ENCODE measurements at places on chromosomes 1 and 21.

DNA sequence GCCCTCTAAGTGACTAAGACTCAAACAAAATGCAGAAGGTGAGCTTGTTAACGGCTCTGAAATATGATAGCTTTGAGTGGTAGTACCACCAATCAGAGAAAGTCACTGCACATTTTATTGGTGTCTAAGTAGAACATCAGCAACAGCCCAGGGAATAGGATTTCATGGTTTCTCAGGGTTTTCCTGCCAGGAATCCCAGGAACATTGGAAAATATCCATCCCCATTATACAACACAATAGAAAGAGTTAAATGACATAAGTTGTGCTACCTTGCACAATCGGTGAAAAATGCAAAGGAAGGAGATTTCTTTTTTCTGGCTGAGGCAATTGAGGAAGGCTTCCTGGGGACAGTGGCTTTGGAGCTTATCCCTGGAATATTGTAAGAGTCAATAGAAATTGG lies 283.1 kb downstream of the HLX start:
- H3K36me3 ChIP-seq, result no peaks in the 10 kb centered on the region
- H3K4me3 ChIP-seq, result no peak overlapping the region
- H3K4me1 ChIP-seq, result no peaks in the 10 kb centered on the region
- no peak for DNase-seq

- peaks cover 11% of the 10 kb centered on the region for H3K4me1 ChIP-seq
- no peak overlapping the region for H3K4me3 ChIP-seq
- H3K36me3 ChIP-seq, result no peaks in the 10 kb centered on the region
- H3K27ac ChIP-seq, result peak overlapping the region; percentile 72
- no peaks in the 10 kb centered on the region for H3K27me3 ChIP-seq
These were observed 62.2 kb upstream of the ATP1B1 start for GRCh38 chr1:169044296-169044695.

GRCh38 chr1:112761714-112762480 lies 46.8 kb upstream of the PPM1J start:
- no peaks in the 10 kb centered on the region for H3K4me1 ChIP-seq
- no peaks in the 10 kb centered on the region for H3K27me3 ChIP-seq
- DNase-seq, result no peak
- no peak overlapping the region for H3K4me3 ChIP-seq
- peak overlapping the region; percentile 18 for H3K27ac ChIP-seq

DNA sequence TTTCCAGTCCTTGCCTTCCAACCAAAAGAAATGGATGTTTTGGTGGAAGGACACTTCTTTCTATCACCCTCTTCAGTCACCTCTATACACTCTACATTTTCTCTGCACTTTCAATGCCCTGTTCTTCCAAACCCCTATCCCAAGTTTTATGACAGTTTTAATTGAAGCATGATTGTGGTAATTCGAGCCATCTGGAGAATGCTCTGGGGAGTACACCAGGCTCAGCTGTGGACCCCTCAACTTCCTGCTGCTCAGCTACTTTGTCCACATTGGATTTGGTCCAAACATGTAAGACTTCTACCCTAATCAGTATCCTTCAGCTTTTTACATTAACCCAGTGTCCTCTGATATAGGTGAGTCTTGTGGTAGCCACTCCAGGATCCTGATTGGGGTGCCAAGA lies 129.6 kb downstream of the SYT2 start:
- no peaks in the 10 kb centered on the region for H3K4me1 ChIP-seq
- H3K4me3 ChIP-seq, result no peak overlapping the region
- no peak for DNase-seq
- no peaks in the 10 kb centered on the region for H3K27me3 ChIP-seq
- no peak overlapping the region for H3K27ac ChIP-seq

DNA sequence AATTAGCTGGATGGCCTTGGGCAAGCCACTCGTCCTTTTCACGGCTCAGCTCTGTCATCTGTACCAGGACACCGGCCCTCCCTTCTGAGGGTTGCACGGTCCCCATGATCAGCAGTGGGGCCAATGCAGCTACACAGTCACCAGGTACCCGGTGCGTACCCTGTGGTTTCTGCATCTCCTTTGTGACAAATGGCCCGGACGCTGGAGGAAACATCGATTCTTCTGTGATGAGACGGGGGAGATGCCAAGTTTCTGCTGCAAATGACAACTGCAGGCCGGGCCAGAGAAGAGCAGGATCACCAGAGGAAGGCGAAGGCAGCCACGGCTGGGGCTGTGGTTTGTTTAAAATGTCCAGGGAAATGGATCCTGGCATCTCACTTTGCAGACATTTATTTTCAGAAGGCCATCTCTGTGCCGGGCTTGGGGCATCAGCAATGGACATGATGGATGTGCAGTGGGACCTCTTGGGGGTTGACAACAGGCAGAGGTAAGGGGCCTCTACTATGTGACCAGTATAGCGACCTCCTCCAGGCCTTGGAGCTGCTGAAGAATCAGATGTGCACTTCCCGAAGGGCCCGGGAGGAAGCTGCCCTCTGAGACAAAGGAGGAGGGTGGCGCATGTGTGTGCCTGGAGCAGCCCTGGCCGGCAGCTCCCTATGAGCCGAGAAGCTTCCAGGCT lies 221.9 kb upstream of the C1orf174 start:
- no peak overlapping the region for H3K27ac ChIP-seq
- DNase-seq, result no peak
- H3K4me1 ChIP-seq, result no peaks in the 10 kb centered on the region

GRCh38 chr21:39347537-39347936 lies 1.4 kb downstream of the HMGN1 start:
- H3K27me3 ChIP-seq, result no peaks in the 10 kb centered on the region
- H3K4me3 ChIP-seq, result peak overlapping the region; percentile 94
- DNase-seq, result peak; percentile 28
- H3K27ac ChIP-seq, result peak overlapping the region; percentile 33
- peaks cover 10% of the 10 kb centered on the region for H3K4me1 ChIP-seq
- H3K36me3 ChIP-seq, result peaks cover 7% of the 10 kb centered on the region

- H3K4me1 ChIP-seq, result no peaks in the 10 kb centered on the region
- no peaks in the 10 kb centered on the region for H3K27me3 ChIP-seq
- H3K27ac ChIP-seq, result no peak overlapping the region
These were observed 9.3 kb downstream of the SLC35A3 start for GRCh38 chr1:99979091-99979490.

- no peak for DNase-seq
- H3K27ac ChIP-seq, result no peak overlapping the region
- H3K36me3 ChIP-seq, result no peaks in the 10 kb centered on the region
- H3K4me3 ChIP-seq, result no peak overlapping the region
These were observed 29.8 kb downstream of the FHAD1 start for GRCh38 chr1:15276691-15277446.

- H3K27me3 ChIP-seq, result no peaks in the 10 kb centered on the region
- DNase-seq, result peak; percentile 13
These were observed 697 bp downstream of the AGO3 start for GRCh38 chr1:35931446-35932157.

- H3K4me1 ChIP-seq, result no peaks in the 10 kb centered on the region
- H3K27ac ChIP-seq, result no peak overlapping the region
- H3K36me3 ChIP-seq, result no peaks in the 10 kb centered on the region
- no peak overlapping the region for H3K4me3 ChIP-seq
These were observed 171.4 kb upstream of the GALNT2 start for GRCh38 chr1:229895605-229896004.

DNA sequence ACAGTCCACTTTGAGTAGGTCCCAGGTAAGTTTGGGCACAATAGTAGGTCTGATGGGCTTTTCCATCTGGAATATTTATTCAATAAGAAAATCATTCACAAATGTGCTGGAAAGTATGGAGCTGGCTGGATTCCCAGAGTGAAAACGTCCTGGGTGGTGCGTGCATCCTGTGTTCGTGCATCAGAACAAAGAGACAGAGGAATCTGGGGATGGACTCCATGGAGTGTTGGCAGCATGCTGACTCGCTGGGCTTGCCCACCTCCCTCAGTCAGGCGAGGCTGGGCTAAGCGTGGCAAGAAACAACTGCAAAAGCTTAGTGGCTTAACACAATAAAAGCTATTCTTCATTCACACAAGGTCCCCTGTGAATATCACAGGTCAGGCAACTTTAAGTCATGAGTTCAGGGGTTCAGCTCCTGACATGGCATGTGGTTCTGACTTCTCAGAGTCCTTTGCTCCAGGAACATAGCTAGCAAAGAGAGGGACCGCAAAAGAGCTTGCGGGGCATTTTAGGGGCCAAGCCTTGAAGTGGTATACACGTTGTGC lies 151.6 kb upstream of the ZNF644 start:
- no peak overlapping the region for H3K4me3 ChIP-seq
- DNase-seq, result no peak
- no peak overlapping the region for H3K27ac ChIP-seq
- H3K4me1 ChIP-seq, result no peaks in the 10 kb centered on the region
- H3K27me3 ChIP-seq, result peaks cover 6% of the 10 kb centered on the region

- H3K27me3 ChIP-seq, result no peaks in the 10 kb centered on the region
- no peak overlapping the region for H3K27ac ChIP-seq
- no peaks in the 10 kb centered on the region for H3K36me3 ChIP-seq
- DNase-seq, result no peak
- H3K4me1 ChIP-seq, result no peaks in the 10 kb centered on the region
- no peak overlapping the region for H3K4me3 ChIP-seq
These were observed 48.7 kb upstream of the RGS18 start for GRCh38 chr1:192109576-192109975.

- no peaks in the 10 kb centered on the region for H3K36me3 ChIP-seq
- H3K27me3 ChIP-seq, result peaks cover 61% of the 10 kb centered on the region
- peaks cover 4% of the 10 kb centered on the region for H3K4me1 ChIP-seq
- no peak for DNase-seq
These were observed 1.6 kb upstream of the KCND3 start for GRCh38 chr1:111990878-111991718.

DNA sequence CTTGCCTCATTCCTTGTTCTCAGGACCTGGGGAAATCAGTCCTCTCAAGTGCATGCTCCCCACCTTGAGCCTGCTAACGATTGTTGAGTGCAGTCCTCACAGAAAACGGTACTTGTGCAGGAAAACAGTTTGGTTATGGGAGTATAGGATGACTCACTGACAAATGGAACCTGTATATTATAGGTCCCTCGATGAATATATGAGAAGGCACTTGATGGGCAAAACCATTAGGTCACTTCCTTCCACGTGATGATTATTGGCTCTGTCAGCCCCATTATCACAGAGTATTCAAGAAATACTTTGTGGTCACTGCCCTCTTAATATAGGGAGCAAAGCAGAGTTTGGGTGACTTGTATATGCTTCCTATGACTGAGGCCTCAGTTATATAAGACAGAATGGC lies 6.2 kb downstream of the CCDC17 start:
- H3K4me1 ChIP-seq, result no peaks in the 10 kb centered on the region
- H3K4me3 ChIP-seq, result no peak overlapping the region
- DNase-seq, result no peak
- H3K27me3 ChIP-seq, result no peaks in the 10 kb centered on the region
- H3K36me3 ChIP-seq, result peaks cover 83% of the 10 kb centered on the region

- H3K27me3 ChIP-seq, result no peaks in the 10 kb centered on the region
- H3K36me3 ChIP-seq, result no peaks in the 10 kb centered on the region
These were observed 80.9 kb downstream of the COLGALT2 start for GRCh38 chr1:183956559-183957188.

DNA sequence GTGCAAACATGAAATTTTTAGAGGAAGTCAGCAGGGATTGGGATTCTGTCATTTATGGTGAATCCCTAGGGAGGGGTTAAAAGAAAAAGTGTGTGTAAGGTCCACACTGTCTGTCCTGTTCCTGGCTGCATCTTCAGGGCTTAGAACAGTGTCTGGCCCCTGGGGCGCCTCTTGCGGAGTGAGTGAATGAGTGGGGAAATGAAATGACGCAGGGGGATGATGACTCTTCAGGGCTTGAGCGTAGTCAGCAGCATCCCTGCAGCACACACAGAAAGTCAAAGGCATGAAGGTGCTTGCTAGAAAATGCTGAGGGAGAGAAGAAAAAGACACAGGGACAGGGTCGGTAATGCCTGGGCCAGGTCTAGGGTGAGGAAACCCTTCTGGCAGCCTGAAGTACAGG lies 57.8 kb downstream of the PGBD5 start:
- peaks cover 3% of the 10 kb centered on the region for H3K27me3 ChIP-seq
- H3K36me3 ChIP-seq, result no peaks in the 10 kb centered on the region
- no peak overlapping the region for H3K4me3 ChIP-seq
- no peak overlapping the region for H3K27ac ChIP-seq
- no peak for DNase-seq
- H3K4me1 ChIP-seq, result no peaks in the 10 kb centered on the region

- no peak overlapping the region for H3K4me3 ChIP-seq
- H3K4me1 ChIP-seq, result no peaks in the 10 kb centered on the region
- no peak for DNase-seq
- no peaks in the 10 kb centered on the region for H3K36me3 ChIP-seq
- H3K27ac ChIP-seq, result no peak overlapping the region
- no peaks in the 10 kb centered on the region for H3K27me3 ChIP-seq
These were observed 10.7 kb downstream of the TMEM81 start for GRCh38 chr1:205073511-205073910.

DNA sequence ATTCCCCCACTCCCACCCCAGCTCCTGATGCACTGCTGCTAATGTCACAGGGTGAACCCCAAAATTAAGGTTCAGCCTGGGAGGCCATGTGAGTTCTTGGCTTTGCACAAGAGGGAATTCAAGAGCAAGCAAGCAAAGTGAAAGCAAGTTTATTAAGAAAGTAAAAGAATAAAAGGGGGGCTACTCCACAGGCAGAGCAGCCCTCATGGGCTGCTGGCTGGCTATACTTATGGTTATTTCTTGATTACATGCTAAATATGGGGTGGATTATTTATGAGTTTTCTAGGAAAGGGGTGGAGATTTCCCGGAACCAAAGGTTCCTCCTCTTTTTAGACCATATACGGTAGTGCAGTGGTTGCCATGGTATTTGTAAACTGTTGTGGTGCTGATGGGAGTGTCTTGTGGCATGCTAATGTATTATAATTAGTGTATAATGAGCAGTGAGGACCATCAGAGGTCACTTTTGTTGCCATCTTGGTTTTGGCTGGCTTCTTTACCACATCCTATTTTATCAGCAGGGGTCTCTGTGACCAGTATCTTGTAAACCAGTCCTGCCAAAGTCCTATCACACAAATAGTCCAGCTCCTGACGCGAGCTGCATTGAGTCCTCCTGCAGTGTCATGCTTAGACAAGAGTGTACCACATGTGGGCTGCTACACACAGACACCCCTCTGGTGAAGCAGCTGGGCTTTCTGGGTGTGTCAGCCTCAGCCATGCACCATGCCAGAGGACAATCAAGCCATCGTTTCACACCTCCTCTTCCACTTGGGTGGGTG lies 46.4 kb upstream of the CSF1 start:
- no peak overlapping the region for H3K4me3 ChIP-seq
- H3K27ac ChIP-seq, result no peak overlapping the region
- no peak for DNase-seq
- H3K36me3 ChIP-seq, result no peaks in the 10 kb centered on the region
- no peaks in the 10 kb centered on the region for H3K4me1 ChIP-seq

GRCh38 chr1:117582451-117582850 lies 23.4 kb upstream of the TENT5C start:
- no peaks in the 10 kb centered on the region for H3K27me3 ChIP-seq
- H3K36me3 ChIP-seq, result no peaks in the 10 kb centered on the region
- no peak for DNase-seq
- no peak overlapping the region for H3K27ac ChIP-seq

Data from thymus (tissue), 14 donors.